GM13977 (cell line): ENCODE measurements at places on chromosomes 11 and 22.

GRCh38 chr22:30323246-30323645, 3.5 kb downstream of the TBC1D10A start:
- DNase-seq = no peak

GRCh38 chr11:119471329-119471728, 48.4 kb upstream of the THY1 start:
- DNase-seq = no peak

- no peak for DNase-seq
Measured at GRCh38 chr11:2754008-2754407, 54.2 kb upstream of the KCNQ1OT1 start.

- peak; percentile 96 for DNase-seq
Measured at GRCh38 chr11:18395735-18396504, 1.6 kb downstream of the LDHA start.

DNA sequence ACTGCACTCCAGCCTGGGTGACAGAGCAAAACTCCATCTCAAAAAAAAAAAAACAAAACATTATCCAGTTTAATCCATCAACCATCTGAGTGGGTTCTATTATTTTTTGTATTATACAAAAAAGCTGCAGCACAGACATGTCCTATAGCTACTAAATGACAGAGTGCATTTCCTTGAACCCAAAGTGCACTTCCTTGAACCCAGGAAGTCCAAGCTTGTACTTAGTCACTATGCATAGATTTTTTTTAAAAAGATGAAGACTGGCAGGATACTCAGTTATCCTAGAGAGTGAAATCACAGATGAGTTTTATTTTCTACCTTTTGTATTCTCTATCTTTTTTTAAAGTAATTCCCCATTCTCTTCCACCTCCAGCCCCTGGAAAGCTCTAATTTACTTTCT, 8.0 kb upstream of the RRAS2 start:
- DNase-seq = no peak

- no peak for DNase-seq
Measured at GRCh38 chr11:115247953-115248352, 256.3 kb downstream of the CADM1 start.
